Right lobe of liver (tissue), 6 donors: ENCODE measurements at places on chromosomes 2 and 18. TPM values are rescaled to one million over a fixed set of nuclear protein-coding genes. Genes with fewer than 3 reads are reported as not detected.
A peak's percentile ranks its signal among the peaks of the same experiment; 100 is the strongest.

Gene NT5DC4
- total RNA-seq: not detected

DNA sequence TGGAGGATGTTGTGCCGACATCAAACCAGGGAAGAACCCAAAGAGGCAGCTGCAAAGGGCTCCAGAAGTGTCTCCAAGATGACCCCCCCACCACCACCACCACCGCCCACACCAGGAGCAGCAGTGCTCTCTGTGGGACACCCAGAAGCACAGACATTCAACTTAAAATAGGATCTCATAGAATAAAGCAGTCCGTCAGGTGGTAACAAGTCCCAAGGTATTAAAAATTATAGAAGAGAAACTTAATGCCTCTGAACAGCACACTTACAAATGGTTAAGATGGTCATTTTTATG, 155.5 kb upstream of the ID2 start:
- H3K4me3 ChIP-seq: no peak overlapping the region
- H3K36me3 ChIP-seq: no peaks in the 10 kb centered on the region
- H3K27ac ChIP-seq: peak overlapping the region; percentile 5
- no peaks in the 10 kb centered on the region for H3K27me3 ChIP-seq
- DNase-seq: no peak
- no peaks in the 10 kb centered on the region for H3K4me1 ChIP-seq

- no peak overlapping the region for H3K27ac ChIP-seq
- H3K36me3 ChIP-seq: no peaks in the 10 kb centered on the region
- no peaks in the 10 kb centered on the region for H3K27me3 ChIP-seq
- no peak for DNase-seq
- no peak overlapping the region for H3K4me3 ChIP-seq
- no peaks in the 10 kb centered on the region for H3K4me1 ChIP-seq
Measured at GRCh38 chr2:208491641-208492040, 85.0 kb downstream of the PTH2R start.

DNA sequence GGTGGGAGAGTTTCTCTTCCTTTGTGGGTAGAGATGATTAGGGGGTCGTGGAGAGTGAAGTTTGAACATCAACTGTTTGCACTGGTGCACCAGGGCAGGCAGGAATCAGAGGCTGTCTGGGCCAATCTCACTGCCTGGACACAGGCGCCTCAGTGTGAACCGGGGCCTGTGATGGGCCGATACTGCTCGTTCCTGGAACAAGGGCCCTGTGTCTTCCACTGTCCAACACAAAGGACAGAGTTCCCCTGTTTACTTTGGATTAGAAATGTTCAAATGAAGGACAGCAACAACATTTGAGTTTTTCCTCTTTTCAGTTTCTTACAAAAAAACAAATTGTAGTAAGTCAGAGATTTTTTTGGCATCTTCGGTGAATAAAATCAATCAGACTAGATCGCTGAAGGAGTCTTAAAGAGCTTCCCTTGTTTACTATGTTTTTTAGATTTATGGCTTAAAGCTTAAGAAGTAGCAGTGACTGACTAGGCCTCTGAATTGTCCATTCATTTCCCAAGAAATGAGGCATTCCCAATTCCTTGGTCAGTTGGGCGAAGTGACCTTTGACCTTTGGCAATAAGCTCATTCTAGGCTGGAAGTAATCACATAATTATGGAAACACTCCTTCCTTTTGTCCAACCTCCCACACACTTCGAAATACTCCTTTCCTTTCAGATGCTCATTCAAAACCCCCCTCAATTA, 11.6 kb upstream of the TGFA start:
- no peaks in the 10 kb centered on the region for H3K36me3 ChIP-seq
- H3K4me3 ChIP-seq: no peak overlapping the region
- no peaks in the 10 kb centered on the region for H3K27me3 ChIP-seq
- H3K4me1 ChIP-seq: no peaks in the 10 kb centered on the region
- no peak for DNase-seq

- no peaks in the 10 kb centered on the region for H3K4me1 ChIP-seq
- no peaks in the 10 kb centered on the region for H3K27me3 ChIP-seq
- DNase-seq: peak; percentile 27
- H3K27ac ChIP-seq: no peak overlapping the region
- H3K4me3 ChIP-seq: no peak overlapping the region
Measured at GRCh38 chr2:233449081-233449901, 95.0 kb downstream of the DGKD start.

DNA sequence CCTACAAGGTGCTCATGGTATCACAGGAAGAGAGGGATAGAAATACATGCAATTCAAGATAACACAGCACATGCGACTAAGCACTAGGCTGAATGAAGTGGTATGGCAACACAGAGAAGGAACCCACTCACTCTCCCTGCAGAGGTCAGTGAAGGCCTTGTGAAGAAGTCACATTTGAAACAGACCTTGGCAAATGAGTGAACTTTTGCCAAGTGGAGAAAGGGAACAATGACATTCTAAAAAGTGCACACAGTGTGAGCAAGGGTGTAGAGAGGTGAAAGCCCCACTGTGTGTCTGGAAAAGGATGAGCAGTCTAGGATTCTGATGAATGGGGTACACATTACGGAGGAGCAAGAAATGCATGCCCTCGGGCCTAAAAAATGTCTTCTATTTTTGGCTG, 23.3 kb downstream of the KLF7 start:
- no peak overlapping the region for H3K4me3 ChIP-seq
- H3K27ac ChIP-seq: peak overlapping the region; percentile 46
- peaks cover 9% of the 10 kb centered on the region for H3K4me1 ChIP-seq
- no peak for DNase-seq
- no peaks in the 10 kb centered on the region for H3K27me3 ChIP-seq

Gene LONRF2
- 2.1 TPM for total RNA-seq

- H3K27me3 ChIP-seq: no peaks in the 10 kb centered on the region
- H3K27ac ChIP-seq: no peak overlapping the region
- H3K4me1 ChIP-seq: no peaks in the 10 kb centered on the region
- H3K36me3 ChIP-seq: no peaks in the 10 kb centered on the region
- H3K4me3 ChIP-seq: no peak overlapping the region
Measured at GRCh38 chr2:19111354-19111753, 247.1 kb downstream of the OSR1 start.

Gene LYPD6B
- total RNA-seq: not detected
